ENCODE measurements at places on chromosomes 1 and 21. TPM values are rescaled to one million over a fixed set of nuclear protein-coding genes. Genes with fewer than 3 reads are reported as not detected.

The TOE1 gene
- total RNA-seq: 21.9 TPM

The NUF2 gene
- 35.5 TPM for total RNA-seq

The PSEN2 gene
- 25.1 TPM for total RNA-seq

The LCE1D gene
- not detected for total RNA-seq

The SLC9C2 gene
- not detected for total RNA-seq

The BRINP2 gene
- total RNA-seq: not detected

The SYDE2 gene
- total RNA-seq: 2.8 TPM

The USP21 gene
- total RNA-seq: 3.5 TPM

The SDC3 gene
- 12.3 TPM for total RNA-seq

The GPR61 gene
- total RNA-seq: not detected

The USH2A gene
- total RNA-seq: 0.16 TPM

The LDLRAP1 gene
- total RNA-seq: 13.3 TPM

The TNFRSF9 gene
- total RNA-seq: not detected

The TTC34 gene
- total RNA-seq: not detected

The COL8A2 gene
- 0.99 TPM for total RNA-seq

The EBNA1BP2 gene
- 339 TPM for total RNA-seq

The HIVEP3 gene
- not detected for total RNA-seq

The DMBX1 gene
- total RNA-seq: not detected

The PLXNA2 gene
- total RNA-seq: 0.56 TPM

The SPRR1A gene
- not detected for total RNA-seq

The PADI4 gene
- total RNA-seq: not detected

The MAD2L2 gene
- total RNA-seq: 71.1 TPM

The SORT1 gene
- 0.46 TPM for total RNA-seq

The ATP5PB gene
- 440 TPM for total RNA-seq

The SSX2IP gene
- 27.5 TPM for total RNA-seq

The PLA2G5 gene
- total RNA-seq: not detected

The CD48 gene
- not detected for total RNA-seq

The PLEKHG5 gene
- 1.2 TPM for total RNA-seq

The SLFNL1 gene
- not detected for total RNA-seq

The CFAP141 gene
- not detected for total RNA-seq

The C4BPB gene
- total RNA-seq: 3.5 TPM

The KCNA2 gene
- total RNA-seq: not detected
